ELR (cell line): ENCODE measurements at places on chromosomes 11 and 22.

DNA sequence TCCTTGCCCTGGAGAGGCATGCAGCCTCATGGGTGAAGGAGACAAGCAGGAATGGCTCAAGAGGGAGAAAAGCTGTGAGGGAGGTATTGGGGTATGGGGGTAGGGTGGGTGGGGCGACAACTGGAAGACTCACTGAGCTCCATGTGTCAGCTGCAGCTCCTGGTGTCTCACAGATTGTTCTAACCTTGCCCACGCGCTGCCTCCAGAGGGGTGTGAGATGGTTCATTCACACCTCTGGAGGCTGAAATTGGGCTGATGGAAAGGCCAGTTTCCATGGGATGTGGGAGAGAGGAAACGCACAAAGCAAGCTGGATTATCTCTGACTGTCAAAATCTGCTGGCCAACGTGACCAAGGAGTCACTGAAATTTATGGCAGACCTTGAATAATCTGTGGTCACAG is 400.4 kb upstream of the NARS2 start:
- no peak for DNase-seq

- DNase-seq: no peak
Measured at GRCh38 chr11:90500922-90501568, 278.2 kb upstream of the CHORDC1 start.

DNA sequence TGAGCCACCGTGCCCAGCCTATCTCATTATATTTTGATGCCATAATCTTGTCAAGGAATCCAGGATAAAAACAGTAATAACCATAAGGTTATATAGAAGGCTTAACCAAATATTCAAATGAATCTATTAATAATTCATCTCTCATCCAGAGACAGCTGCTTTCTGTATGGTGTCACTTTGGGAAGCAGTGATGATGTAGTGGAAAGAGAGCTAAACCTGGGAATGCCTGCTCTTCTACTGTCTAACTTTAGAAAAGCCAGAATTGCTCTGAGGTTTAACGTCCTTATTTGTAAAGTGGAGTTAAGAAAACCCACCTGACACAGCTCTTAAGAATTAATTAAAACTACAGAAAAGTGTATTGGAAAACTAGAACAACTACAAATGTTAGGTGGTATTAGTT is 29.3 kb upstream of the OR10D3 start:
- no peak for DNase-seq

DNA sequence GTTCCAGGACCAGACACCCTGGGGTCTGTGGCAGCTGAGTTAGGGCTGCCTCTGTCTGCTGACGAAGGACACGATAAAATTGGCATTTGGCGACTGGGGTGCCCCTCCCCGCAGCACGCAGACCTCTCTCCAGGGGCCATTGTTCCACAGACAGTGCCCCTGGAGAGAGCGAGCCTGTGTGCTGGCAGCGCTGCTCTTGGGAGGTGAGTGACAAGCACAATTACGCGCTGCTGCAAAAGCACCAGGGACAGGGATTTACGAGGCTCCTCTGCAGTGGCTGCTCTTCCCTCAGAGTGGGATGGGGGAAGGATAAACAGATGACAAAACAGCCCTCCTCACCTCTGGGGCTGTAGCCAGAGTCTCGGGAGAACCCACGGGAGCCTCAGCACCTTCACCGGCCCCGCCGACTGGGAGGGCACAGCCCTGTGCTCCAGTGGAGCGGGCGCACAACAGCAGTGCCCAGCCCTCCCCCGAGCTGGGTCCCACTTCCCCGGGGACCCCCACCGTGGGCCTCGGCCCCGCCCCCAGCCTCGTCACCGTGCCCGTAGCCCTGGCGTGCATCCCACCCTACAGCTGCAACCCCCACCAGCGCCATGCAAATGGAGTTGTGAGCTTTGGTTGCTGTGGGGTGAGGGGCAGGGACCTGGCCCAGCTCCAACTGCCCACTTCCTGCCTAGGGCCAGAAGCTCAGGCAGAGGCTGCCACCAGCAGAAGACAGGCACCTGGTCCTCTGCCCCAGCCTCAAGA is 19.6 kb downstream of the CHID1 start:
- no peak for DNase-seq
